A549 treated with AZD2906 at 1 μM for 4 hours (cell line): ENCODE measurements at places on chromosomes 16 and 17. TPM values are rescaled to one million over a fixed set of nuclear protein-coding genes. Genes with fewer than 3 reads are reported as not detected.

HEATR9 gene
- not detected in 5 replicates for total RNA-seq

CIBAR2 gene
- not detected in 5 replicates for total RNA-seq

C16orf86 gene
- total RNA-seq = 0.08 to 0.15 TPM (median 0.12 TPM) in 4 of 5 replicates, not detected in the other

UMOD gene
- total RNA-seq = not detected in 5 replicates

CCL8 gene
- not detected in 5 replicates for total RNA-seq

TK2 gene
- 17.7 to 21.1 TPM (median 18.7 TPM) in 5 replicates for total RNA-seq

KRTAP4-4 gene
- total RNA-seq = not detected in 5 replicates

RBBP6 gene
- total RNA-seq = 20.0 to 25.7 TPM (median 21.9 TPM) in 5 replicates

ZNF469 gene
- total RNA-seq = 6.2 to 7.5 TPM (median 7.0 TPM) in 5 replicates

GAS7 gene
- total RNA-seq = 0.32 to 0.63 TPM (median 0.49 TPM) in 5 replicates

CRHR1 gene
- 0.09 to 0.28 TPM (median 0.12 TPM) in 5 replicates for total RNA-seq

KRTAP1-3 gene
- not detected in 5 replicates for total RNA-seq

TCAP gene
- 0.69 to 1.3 TPM (median 0.82 TPM) in 5 replicates for total RNA-seq

CRYM gene
- total RNA-seq = 1.6 to 2.4 TPM (median 1.8 TPM) in 5 replicates

ELMO3 gene
- total RNA-seq = 0.80 to 1.7 TPM (median 1.5 TPM) in 5 replicates

MYH2 gene
- total RNA-seq = not detected in 5 replicates

MMP25 gene
- total RNA-seq = 0.89 to 1.4 TPM (median 1.3 TPM) in 5 replicates

CCDC144A gene
- total RNA-seq = 0.79 to 1.6 TPM (median 1.2 TPM) in 5 replicates

NR1D1 gene
- total RNA-seq = 8.3 to 10.8 TPM (median 10.0 TPM) in 5 replicates

MRM1 gene
- 12.3 to 15.5 TPM (median 15.1 TPM) in 5 replicates for total RNA-seq

PAQR4 gene
- total RNA-seq = 34.7 to 46.3 TPM (median 44.9 TPM) in 5 replicates

ZACN gene
- total RNA-seq = 0.17 to 0.38 TPM (median 0.30 TPM) in 5 replicates

SLC2A4 gene
- 0.35 to 0.67 TPM (median 0.63 TPM) in 5 replicates for total RNA-seq

PTX4 gene
- total RNA-seq = 0.03 TPM in 1 of 5 replicates, not detected in the others

DHRS7C gene
- not detected in 5 replicates for total RNA-seq

ASGR1 gene
- 0.82 to 1.4 TPM (median 1.2 TPM) in 5 replicates for total RNA-seq

KRTAP4-3 gene
- not detected in 5 replicates for total RNA-seq

VASN gene
- 3.3 to 5.1 TPM (median 5.0 TPM) in 5 replicates for total RNA-seq

NECAB2 gene
- total RNA-seq = 1.4 to 3.0 TPM (median 2.6 TPM) in 5 replicates

CHAD gene
- not detected in 5 replicates for total RNA-seq

KRTAP3-2 gene
- 0.20 to 0.57 TPM (median 0.29 TPM) in 5 replicates for total RNA-seq

AANAT gene
- 0.22 to 0.64 TPM (median 0.33 TPM) in 5 replicates for total RNA-seq

HOXB4 gene
- 0.11 to 0.17 TPM (median 0.12 TPM) in 5 replicates for total RNA-seq

DOC2A gene
- total RNA-seq = 1.3 to 1.9 TPM (median 1.8 TPM) in 5 replicates

TP53TG3C gene
- total RNA-seq = 0.58 TPM in 1 of 5 replicates, not detected in the others

SLC25A10 gene
- total RNA-seq = 26.6 to 46.9 TPM (median 43.3 TPM) in 5 replicates

FBXO39 gene
- total RNA-seq = not detected in 5 replicates
